Sigmoid colon (tissue), 7 donors: ENCODE measurements at places on chromosomes 16 and 17. TPM values are rescaled to one million over a fixed set of nuclear protein-coding genes. Genes with fewer than 3 reads are reported as not detected.
A peak's percentile ranks its signal among the peaks of the same experiment; 100 is the strongest.

DNA sequence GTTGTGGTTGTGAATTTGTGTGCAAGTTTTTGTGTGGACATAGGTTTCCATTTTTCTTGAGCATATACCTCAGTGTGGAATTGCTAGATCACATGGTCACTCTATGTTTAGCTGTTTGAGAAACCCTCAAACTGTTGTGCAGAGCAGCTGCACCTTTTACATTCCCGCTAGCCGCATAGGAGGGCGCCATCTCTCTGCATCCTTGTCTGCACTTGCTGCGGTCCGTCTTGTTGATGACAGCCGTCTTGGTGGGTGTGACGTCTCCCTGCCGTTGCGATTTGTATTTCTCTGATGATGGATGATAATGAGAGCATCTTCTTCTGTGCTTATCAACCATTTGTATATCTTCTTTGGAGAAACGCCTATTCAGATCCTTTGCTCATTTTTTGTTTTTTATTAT lies 25.1 kb upstream of the IL17C start:
- DNase-seq, result no peak

DNA sequence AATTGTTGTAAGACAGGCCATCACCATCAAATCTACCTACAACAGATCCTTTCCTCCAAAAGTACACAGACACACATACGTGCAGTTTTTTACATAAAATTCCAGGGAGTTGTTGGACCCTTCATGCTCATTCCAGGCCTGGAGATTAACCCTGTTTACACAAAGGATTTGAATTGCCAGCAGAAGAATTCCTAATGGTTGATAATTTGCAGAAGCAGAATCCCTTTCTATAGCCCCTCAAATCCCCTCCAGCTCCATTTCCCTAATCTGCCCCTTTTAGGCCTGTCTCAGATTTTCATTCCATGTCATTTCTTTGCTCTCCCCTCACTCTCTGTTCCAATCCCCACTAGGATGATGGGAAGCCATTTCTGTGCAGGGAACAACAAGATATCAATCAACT lies 102.9 kb upstream of the TOX3 start:
- DNase-seq, result no peak

- no peak for DNase-seq
Measured at GRCh38 chr16:78377312-78377711, 277.9 kb downstream of the WWOX start.

DNA sequence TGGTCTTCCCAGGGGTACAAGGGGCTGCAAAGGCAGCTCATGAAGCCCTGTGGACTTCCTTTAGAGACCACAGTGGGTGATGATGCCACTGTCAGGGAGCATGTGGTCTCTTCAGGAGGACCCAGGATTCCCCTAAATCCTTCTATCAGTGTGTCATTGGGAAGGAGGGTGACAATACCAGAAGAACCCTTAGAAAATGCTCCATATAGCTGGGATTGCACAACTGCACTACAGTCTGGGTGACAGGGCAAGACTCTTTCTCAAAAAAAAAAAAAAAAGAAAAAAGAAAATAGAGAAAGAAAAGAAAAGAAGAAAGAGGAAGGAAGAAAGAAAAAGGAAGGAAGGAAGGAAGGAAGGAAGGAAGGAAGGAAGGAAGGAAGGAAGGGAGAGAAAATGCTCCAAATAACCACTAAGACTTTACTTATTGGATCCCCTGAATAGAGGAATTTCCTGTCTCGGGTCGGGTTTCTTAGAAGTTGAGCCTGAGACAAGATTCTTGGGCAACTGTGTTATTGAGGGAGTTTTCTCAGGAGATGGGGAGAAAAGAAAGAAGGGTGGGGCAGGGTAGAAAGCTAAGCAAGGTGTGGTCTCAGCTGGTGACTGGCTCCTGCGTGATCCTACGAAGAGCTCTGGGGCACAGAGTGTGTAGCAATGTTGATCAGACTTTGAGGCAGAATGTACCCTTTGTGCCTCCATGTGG lies 83.1 kb upstream of the DNAH9 start:
- DNase-seq, result no peak

DNA sequence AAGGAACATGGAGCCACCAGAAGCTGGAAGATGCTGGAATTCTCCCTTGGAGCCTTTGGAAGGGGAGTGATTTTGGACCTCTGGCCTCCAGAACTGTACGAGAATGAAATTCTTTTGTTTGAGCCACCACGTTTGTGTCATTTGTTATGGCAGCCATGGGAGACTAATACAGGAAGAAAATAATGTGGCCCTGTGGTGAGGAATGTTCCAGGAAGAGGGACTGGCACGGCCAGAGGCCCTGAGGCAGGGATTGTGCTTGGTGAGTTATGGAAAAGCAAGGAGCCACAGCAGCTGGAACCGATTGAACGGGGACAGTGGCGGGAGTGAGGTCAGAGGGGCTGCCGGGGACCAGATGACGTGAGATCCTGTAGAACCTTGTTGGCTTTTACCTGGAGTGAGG lies 51.4 kb downstream of the CFAP20 start:
- no peak for DNase-seq

- DNase-seq, result no peak
Measured at GRCh38 chr17:29024316-29024952, 18.5 kb upstream of the PIPOX start.

- no peak for DNase-seq
Measured at GRCh38 chr16:57167538-57167937, 18.3 kb downstream of the PSME3IP1 start.

GRCh38 chr17:3037259-3037658 lies 26.1 kb downstream of the OR1D5 start:
- DNase-seq, result no peak

DNA sequence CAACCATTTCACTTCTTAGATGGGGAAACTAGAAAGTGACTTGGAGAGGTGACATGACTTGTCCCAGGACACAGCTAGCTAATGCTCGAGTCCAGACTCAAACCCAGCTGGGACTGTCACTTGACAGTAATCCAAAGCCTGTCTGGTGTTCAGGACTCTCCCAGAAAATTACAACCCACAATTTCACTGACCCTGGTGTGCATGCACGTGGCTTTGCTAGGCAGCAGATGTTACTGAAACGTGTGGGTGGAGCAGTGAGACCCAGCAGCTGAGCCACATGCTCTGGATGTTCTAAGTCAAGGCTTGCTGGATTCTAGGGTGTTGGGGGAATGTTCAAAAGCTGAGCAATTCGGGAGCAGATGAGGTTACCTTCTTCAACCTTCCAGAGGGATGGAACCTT lies 364.6 kb downstream of the GRIN2A start:
- DNase-seq, result no peak

GRCh38 chr17:68697850-68698361 lies 96.7 kb upstream of the FAM20A start:
- DNase-seq, result peak; percentile 73

CSH2 gene
- total RNA-seq, result not detected

GLTPD2 gene
- total RNA-seq, result not detected
